NCI-H187 (cell line): ENCODE measurements at places on chromosomes 2 and 18.

GRCh38 chr18:45820106-45820745, 5.2 kb upstream of the SIGLEC15 start:
- DNase-seq, result peak; percentile 25

DNA sequence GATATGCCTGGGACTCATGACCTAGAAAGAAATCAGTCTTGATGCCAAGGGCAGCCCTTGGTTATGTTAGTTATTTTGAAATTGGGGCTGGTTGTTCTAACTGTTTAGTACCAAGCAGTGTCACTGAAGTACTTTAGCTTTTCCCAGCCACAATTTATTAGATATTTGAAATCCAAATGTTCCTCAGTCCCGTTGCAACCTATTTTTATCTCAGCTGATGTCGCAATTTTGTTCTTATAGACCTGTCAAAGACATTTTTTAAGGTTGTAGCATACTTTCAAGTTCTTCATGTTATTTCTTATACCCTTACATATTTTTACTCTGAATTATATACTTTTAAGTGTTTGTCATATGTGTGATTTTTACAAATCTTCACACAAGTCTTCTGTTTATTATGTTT, 100.1 kb downstream of the LRP1B start:
- no peak for DNase-seq

DNA sequence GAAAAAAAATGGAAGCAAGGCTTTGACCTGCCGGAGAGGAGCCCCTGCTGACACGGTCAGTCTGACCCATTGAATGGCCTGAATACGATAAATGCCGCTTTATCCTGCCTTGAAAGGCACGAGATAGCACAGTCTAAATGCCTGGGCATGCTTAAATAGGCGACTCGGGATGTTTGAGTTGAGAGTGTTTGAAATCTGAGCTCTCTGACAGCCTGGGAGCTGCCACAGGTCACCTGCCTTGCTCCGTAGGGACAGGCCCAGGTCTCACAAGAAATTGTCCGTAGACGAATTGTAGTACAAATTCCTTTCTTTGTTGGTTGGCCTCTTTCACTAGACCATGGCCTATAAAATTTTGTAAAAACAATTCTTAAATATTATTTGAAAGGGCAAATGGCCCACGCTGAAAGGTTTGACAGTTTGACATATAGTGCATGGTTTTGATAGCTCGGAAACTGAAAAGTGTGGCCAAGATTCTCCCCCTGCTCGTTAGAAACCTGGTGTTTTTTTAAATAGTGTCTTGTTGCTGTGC, 72.8 kb downstream of the MEIS1 start:
- peak; percentile 60 for DNase-seq

DNA sequence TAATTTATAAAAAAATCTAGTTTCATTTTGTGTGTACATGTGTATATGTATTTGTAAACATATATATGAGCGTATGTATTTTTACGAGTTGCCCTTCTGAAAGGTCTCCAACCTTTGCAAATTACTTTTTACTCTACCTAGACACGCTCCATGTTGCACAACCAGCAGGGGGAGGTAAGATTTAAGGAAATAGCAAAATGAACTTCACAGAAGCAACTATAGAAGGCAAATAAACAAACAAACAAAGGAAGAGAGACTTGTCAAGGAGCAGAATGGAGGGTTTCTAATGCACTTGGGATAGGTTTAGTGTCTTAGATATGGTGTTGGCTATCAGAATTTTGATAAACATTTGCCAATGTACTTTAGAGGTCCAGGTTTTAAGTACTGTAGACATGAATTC, 820.5 kb upstream of the POU3F3 start:
- DNase-seq, result no peak

- DNase-seq, result no peak
These were observed 160.4 kb downstream of the KLHL29 start for GRCh38 chr2:23545396-23545795.

GRCh38 chr2:190462611-190463010, 54.5 kb downstream of the MFSD6 start:
- no peak for DNase-seq

GRCh38 chr2:147122944-147123343, 721.9 kb upstream of the ACVR2A start:
- no peak for DNase-seq

DNA sequence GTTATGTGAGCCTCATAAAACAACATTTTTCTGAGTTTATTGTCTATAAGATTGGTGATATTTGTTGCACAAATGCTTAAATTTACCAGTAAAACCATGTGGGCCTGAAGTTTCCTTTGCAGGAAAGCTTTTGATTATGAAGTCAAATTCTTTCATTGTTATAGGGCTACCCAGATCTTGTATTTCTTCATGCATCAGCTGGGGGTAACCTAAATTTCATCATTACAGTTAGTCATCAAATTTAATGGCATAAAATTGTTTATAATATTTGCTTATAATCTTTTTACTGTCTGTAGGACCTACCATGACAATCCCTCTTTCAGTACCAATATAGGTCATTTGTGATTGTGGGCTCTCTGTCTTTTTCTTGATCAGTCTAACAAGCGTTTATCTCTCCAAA, 47.8 kb downstream of the SMAD2 start:
- DNase-seq, result no peak

- DNase-seq, result no peak
These were observed 302.4 kb downstream of the STK39 start for GRCh38 chr2:167944825-167945659.

DNA sequence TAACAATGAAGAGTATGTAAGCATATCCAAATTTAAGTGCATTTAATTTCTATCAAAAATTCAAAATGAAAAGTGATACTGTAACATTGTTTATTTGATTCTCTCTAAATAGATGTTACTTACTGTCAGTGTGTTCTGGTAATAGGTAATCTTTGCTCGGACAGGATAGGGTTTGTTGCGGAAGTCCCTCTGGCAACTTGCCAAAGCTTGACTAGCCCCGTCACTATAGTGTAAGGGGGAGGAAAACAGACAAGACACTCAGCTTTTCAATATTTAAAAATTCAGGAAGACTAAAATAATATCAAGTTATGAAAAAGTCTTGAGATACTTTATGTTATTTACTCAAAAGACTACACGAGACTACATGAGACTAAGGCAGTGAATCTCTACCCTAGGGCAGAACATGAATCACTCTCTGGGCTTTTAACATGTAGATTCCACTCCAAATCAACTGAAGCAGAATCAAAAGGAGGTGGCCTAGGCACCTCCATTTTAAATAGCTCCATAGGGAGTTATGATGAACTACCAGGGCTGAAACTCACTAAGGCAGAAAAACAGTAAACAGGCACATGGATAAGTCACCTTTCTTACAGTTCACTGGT, 5.9 kb downstream of the LMAN1 start:
- DNase-seq, result no peak

GRCh38 chr18:73986711-73987110, 160.9 kb downstream of the FBXO15 start:
- no peak for DNase-seq

DNA sequence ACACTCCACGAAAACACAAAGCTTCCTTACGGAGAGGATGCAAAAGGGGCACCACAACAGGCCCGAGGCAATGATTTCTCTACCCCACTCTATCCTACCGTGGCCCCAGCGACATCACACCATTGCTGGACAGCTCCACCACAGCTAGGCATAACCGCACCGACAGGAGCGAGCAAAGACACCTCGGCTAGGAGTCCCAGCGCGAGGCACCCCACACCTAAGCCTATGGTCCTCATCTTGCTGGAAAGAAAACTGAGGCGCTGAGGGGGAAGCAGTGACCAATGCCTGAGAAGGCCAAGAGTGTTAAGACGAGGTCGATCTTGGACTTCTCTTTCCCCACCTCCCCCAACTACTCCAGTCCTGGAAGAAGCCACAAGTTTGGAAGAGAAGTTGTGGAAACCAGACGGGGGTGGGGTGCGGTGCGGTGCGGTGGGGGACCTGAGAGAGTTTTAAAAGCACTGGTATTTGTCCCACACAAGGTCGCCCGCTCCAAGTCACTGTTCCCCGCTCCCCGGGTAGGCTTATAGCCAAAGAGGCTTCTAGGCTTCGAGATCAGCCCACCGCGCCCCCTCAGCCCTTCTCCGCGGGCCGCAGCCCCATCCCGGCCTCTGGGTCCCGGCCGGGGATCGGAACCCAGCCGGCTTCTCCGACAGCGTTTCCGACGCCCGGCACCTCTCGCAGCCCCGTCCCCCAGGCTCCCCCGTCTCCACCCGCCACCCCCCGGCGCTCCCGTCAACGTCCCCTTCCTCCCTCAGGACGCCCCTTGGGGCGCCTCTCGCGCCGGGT, 766 bp downstream of the PDE6D start:
- DNase-seq, result no peak

- no peak for DNase-seq
These were observed 20.7 kb upstream of the SULT1C2 start for GRCh38 chr2:108268001-108268400.

DNA sequence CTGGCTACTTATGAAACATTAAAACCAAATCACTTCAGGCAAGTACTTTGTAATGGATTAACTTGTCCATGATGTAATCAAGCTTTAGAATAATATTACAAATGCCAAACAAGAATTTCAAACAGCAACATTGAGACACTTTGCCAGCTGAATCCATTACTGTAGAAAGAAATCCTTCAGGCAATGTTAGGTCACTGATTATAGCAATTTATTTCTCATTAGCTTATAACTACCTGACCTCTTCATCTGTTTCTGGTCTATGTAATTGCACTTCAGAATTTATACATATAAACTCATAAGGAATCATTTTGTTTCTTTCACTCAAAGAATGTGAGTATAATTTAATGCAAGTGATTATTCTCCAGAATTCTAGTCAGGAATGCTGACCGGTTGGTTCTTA, 692.6 kb upstream of the TMEFF2 start:
- no peak for DNase-seq

- DNase-seq, result peak; percentile 44
These were observed 212.1 kb upstream of the NCKAP5 start for GRCh38 chr2:133780099-133780996.

DNA sequence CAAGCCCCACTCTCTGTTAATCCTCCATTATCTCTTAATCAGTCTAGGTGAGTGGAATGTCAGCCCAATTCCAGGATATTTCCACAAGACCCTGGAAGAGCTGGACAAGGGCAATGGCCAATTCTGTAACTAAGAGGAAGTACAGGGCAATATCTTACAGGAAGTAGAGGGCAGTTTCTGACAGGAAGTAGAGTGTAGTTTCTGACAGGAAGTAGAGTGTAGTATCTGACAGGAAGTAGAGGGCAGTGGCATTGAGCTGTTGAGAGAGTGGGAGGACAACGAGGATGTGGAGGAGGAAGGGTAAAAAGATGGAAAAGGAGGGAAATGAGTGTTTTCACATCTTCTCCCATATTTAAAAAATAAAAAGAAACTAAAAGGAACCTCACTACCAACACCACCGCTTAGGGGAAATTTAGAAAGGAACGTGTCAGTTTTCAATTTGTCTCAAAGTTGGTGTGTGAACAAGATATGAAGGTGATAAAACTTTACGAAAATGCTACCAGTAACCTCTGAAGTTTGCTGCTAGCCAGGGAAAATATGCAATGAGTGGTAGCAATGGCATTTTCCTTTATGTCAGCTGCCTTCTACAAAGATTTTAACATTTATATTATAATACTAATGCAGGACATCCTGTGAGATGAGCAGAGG, 430.9 kb upstream of the HNRNPA3 start:
- no peak for DNase-seq

- no peak for DNase-seq
These were observed 1.5 kb downstream of the TRMT61B start for GRCh38 chr2:28868611-28869010.

- DNase-seq, result no peak
These were observed 3.1 kb downstream of the ARHGAP15 start for GRCh38 chr2:143132355-143132754.

GRCh38 chr2:128984081-128984480, 665.4 kb upstream of the HS6ST1 start:
- DNase-seq, result no peak

GRCh38 chr2:10245661-10246060, 57.0 kb upstream of the HPCAL1 start:
- DNase-seq, result no peak

- no peak for DNase-seq
These were observed 206.9 kb downstream of the ICOS start for GRCh38 chr2:204143216-204144014.

- DNase-seq, result no peak
These were observed 791.3 kb downstream of the PLCL1 start for GRCh38 chr2:198595721-198596120.

DNA sequence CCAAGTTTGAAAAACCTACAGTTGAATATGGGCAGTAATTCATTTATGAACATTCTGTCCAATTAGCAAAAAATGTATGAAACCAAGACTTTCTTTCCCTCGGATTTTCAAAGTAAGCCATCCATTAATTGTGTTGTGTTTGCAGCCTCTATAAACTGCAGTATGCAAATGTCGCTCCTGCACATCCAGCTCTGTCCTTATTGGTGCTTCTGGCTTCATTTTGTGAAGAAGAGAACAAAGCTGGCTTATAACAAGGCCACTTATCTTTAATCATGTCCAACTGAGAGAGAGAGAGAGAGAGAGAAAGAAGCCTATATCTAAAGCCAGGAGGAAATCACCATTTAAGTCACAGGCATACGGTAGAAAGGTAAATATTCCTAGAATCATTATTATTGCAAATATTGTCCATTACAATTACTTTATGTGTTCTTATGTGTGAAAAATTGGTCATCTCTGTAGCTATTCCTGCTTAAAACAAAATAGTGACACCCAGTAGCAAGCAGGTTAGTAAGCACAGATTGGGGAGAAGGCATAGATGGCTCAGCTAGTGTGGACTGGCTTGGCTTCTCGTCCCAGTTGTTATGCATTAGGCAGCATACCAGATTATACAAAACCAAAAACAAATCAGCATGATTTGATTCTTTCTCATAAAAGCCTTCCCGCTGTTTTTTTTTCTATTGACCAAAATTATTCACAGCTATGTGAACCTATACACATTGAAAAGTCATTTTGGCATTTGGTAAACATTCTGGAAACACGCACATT, 726.4 kb upstream of the SOX11 start:
- no peak for DNase-seq

- no peak for DNase-seq
These were observed 39.0 kb upstream of the BMPR2 start for GRCh38 chr2:202337151-202337550.

DNA sequence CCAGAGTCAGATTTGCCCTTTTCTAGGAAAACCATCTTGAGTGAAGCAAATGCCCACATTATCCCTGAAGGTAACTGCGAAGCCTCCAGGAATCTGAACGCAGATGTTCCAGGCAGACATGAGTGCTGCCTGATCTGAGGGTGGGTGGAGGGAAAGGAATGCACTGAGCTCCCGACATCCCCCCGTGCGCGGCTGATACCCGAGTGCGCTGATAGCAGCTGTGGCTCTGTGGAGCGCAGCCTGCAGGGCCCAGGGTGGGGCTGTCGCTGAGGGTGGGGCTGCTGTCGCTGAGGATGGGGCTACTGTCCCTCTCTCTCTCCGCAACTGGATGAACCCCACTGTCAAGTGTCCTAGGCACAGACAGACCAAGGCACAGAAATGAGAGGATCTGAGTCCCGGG, 82.4 kb downstream of the GFPT1 start:
- DNase-seq, result no peak

- DNase-seq, result no peak
These were observed 16.4 kb downstream of the DYNAP start for GRCh38 chr18:54607213-54608027.

GRCh38 chr2:201139836-201140604, 24.1 kb downstream of the CFLAR start:
- DNase-seq, result no peak

- DNase-seq, result no peak
These were observed 344.7 kb upstream of the FIGN start for GRCh38 chr2:164080486-164080885.
